GM18507 (cell line): ENCODE measurements at places on chromosomes 3 and 15.

DNA sequence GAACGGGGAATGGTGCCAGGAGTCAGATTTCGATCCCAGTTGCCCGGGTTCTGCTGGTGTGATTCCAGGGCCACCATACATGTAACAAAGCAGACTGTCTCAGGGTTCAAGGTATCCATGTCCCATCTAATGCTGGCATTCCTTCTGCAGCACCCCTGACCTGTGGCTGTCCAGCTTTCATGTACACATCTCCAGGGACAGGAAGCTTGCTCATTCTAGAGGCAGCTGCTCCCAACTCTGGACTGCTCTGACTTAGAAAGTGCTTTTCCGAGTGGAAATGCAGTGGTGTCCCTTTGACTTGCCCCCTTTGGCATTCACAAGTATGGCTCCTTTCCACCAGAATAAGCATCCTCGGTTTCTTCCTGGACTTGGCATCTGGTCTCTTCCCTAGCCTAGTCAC is 30.9 kb downstream of the PML start:
- DNase-seq, result no peak

DNA sequence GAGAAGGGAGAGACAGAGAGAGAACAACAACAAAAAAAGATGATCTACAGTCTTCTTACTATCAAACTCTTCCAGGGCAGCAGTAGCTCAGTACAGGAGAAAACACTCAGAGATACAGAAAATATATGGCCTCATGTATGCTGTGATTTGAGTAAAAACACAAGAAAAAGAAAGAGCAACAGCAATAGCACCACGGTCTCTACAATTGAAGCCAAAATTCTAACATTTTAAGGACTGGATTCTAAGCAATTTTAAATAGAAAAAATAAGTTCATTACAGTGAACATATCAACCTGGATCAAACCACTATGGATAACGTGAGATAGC is 43.5 kb upstream of the ALCAM start:
- DNase-seq, result no peak

- no peak for DNase-seq
These were observed 32.1 kb upstream of the KCNMB2 start for GRCh38 chr3:178504128-178504527.

- no peak for DNase-seq
These were observed 13.4 kb downstream of the DHX36 start for GRCh38 chr3:154310840-154311239.

DNA sequence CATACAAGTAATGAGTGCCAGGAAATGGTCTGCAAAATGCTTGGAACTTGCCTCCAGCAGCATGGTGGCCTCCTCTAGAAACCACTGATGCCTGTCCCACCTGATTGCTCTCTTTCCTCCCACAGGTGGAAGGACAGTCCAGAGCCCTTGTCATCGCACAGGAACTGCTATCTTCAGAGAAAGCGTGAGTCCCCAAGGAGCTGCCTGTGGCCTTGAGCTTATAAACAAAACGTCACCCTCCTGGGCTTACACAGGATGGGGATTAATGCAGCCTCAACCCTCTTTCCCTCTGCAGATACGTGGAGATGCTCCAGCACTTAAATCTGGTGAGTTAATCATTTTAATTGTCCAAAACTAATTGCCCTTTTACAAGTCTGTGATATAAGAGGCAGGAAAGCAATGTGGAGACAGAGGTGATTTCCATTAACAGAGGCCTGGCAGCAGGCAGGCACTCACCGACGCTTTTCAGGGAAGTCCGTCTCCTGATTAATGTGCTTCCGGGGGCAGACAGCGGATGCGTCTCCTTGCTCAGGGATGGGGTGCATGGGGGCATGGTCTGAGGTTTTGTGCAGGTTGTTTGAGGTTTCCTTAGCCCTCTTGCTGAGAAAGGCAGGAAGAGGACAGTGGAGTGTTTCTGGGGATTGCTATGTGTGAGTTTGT is 61.8 kb downstream of the FGD5 start:
- DNase-seq, result no peak

GRCh38 chr3:8757551-8758518 is 11.6 kb downstream of the OXTR start:
- no peak for DNase-seq

- no peak for DNase-seq
These were observed 4.6 kb downstream of the TIMP4 start for GRCh38 chr3:12154151-12154550.

GRCh38 chr3:45081506-45082141 is 55.5 kb downstream of the CLEC3B start:
- DNase-seq, result no peak

GRCh38 chr15:79977431-79978054 is 6.5 kb upstream of the BCL2A1 start:
- DNase-seq, result no peak

GRCh38 chr3:102084006-102084405 is 234.7 kb downstream of the NFKBIZ start:
- no peak for DNase-seq

GRCh38 chr15:64037966-64038365 is 8.3 kb downstream of the DAPK2 start:
- no peak for DNase-seq
